ENCODE measurements at places on chromosomes 16 and 17.

- DNase-seq = no peak
Observed at GRCh38 chr17:51736356-51736755, 422.2 kb downstream of the CA10 start.

GRCh38 chr16:86575095-86575685 lies 3.2 kb upstream of the FOXL1 start:
- no peak for DNase-seq

DNA sequence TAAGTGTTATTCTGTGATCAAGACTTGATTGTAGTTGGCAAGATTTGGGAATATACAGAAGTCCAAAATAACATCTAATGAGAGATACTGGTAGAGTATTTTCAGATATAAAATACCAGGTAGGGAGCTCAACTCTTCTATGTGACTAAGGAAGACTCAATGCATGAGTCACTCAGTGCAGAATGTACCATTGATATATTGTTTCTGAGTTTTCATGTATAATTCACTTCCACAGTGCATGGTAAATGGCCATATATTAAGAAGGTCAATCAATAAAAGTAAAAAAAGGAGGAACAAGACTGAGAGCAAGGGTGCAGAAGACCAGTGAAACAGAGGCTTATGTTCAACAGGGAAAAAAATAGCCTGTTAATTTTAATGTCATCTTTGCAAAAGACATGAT lies 1387.9 kb downstream of the CDH8 start:
- no peak for DNase-seq

- no peak for DNase-seq
Observed at GRCh38 chr17:47649972-47650524, 329 bp downstream of the KPNB1 start.

GRCh38 chr17:61280338-61280737 lies 119.3 kb upstream of the TBX2 start:
- no peak for DNase-seq

GRCh38 chr16:85350973-85351372 lies 238.7 kb upstream of the CIBAR2 start:
- DNase-seq = no peak

GRCh38 chr16:78365366-78365765 lies 265.9 kb downstream of the WWOX start:
- DNase-seq = no peak

GRCh38 chr17:50719924-50720794 lies 756 bp downstream of the LUC7L3 start:
- no peak for DNase-seq

DNA sequence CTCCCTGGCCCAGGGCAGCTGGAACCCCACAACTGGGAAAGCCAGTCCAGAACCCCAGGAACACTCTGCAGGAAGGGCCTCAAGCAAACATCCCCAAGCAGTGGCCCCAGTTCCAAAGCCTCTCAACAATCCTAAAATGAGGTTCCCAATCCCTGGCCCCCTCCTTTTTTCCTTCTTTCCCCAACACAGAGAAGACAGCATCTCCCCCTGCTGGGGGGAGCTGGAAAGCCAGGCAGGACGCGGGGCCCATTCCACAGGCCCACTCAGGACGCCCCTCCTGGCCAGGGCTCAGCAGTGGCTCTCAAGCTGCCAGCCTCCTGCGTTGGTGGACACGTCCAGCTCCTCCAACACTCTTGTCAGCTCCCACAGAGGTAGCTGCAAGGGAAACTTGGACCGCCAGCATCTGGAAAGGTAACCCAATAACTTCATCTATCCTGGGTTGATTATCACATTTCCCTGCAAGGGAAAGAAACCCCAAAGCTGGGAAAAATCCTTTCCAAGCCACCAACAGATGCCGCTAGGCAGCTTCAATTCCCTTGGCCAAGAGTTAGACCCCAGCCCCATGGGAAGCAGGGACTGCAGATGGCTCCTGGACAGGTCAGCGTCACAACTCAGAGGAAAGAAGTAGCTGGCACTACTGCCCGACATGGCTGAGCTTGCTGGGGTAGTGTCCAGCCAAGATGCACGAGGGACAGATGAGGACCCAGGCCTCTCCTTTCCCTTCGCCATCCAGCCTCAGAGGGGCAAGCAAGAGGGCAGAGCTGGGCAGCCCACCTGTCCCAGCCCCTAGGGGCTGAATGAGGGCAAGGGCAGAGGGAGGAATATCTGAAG lies 7.6 kb downstream of the HDAC5 start:
- DNase-seq = no peak

DNA sequence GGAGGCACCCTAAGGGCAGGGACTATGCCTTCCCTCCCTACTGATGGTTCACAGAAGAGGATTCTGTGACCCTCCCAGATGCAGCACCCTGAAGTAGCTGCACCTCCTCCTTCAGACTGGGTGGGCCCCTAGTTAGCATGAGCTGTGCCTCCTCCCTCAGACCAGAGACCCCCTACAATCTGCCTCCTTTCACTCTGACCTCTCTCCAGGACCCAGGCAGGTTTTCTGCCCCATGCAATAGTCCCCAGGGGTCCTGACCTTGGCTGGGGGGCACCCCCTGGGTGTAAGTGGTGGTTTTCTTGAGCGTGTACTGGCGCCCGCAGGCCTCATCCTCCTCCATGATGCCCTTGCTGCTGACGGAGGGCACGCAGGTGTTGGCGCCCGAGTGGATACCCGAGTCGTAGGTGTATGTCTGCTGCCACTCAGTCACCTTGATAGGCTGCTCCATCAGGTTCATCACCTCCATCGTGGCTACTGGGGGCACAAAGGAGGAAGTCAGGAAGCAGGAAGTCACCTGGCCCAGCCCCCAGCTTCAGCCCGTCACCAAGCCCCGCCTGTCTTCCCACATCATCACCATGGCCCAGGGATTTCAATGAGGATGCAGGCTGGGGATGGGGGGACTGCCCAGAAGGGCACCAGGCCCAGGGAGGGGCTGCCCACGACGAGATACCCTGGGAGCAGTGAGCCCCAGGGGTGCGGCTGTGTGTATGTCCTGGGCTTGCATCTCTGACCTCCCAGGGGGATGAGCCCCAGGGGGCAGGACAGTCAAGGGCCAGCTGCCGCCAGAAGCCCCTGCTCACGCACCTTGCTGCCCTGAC lies 14.9 kb downstream of the JUP start:
- DNase-seq = no peak

GRCh38 chr17:28570716-28571360 lies 486 bp downstream of the PIGS start:
- peak; percentile 80 for DNase-seq

GRCh38 chr16:66991545-66992077 lies 3.2 kb downstream of the CES4A start:
- no peak for DNase-seq

DNA sequence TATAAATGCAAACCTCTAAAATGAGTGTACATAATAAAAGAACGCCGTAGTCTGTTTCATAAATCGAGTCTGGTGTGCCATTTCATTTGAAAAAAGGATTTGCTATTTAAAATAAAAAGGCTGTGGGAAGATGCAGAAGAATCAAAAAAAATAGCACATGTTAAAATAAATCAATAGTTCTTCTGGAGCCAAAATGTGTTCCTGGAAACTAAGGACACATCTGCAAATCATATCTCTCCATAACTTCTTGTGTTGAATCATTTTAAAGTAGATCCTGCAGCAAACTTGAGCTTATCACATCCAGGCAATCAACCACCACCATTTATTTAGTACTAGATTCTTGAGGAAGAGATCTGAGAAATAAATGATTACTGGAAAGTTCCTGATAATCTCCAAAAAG lies 29.0 kb downstream of the XPO6 start:
- DNase-seq = no peak

GRCh38 chr16:87153326-87153725 lies 163.9 kb downstream of the C16orf95 start:
- no peak for DNase-seq

GRCh38 chr17:3765981-3766380 lies 35.0 kb downstream of the ITGAE start:
- DNase-seq = no peak

GRCh38 chr17:78561166-78561565 lies 16.0 kb downstream of the DNAH17 start:
- DNase-seq = no peak

DNA sequence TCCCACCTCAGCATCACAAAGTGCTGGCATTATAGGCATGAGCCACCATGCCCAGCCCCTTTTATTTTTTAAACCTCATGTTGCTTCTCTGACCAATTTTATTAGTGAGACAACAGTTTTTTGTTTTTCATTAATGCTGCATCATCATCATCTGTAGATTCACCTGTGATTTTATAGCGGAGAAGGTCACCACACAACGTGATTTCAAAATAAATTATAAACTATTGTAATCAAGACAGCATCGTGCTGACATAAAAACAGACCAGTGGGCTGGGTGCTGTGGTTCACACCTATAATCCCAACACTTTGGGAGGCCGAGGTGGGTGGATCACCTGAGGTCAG lies 28.7 kb upstream of the METTL9 start:
- no peak for DNase-seq

GRCh38 chr17:75877752-75878173 lies 618 bp downstream of the TRIM47 start:
- DNase-seq = peak; percentile 85

- no peak for DNase-seq
Observed at GRCh38 chr17:76197911-76198310, 42.4 kb downstream of the RNF157 start.

GRCh38 chr17:76446449-76447231 lies 6.3 kb downstream of the UBE2O start:
- DNase-seq = peak; percentile 56

GRCh38 chr16:66161942-66162341 lies 204.5 kb upstream of the CDH5 start:
- no peak for DNase-seq

GRCh38 chr16:31664683-31665482 lies 137.2 kb downstream of the AHSP start:
- DNase-seq = no peak

GRCh38 chr17:49926886-49927285 lies 42.1 kb upstream of the DLX4 start:
- no peak for DNase-seq

- no peak for DNase-seq
Observed at GRCh38 chr17:78290721-78291120, 59.3 kb downstream of the TMEM235 start.

DNA sequence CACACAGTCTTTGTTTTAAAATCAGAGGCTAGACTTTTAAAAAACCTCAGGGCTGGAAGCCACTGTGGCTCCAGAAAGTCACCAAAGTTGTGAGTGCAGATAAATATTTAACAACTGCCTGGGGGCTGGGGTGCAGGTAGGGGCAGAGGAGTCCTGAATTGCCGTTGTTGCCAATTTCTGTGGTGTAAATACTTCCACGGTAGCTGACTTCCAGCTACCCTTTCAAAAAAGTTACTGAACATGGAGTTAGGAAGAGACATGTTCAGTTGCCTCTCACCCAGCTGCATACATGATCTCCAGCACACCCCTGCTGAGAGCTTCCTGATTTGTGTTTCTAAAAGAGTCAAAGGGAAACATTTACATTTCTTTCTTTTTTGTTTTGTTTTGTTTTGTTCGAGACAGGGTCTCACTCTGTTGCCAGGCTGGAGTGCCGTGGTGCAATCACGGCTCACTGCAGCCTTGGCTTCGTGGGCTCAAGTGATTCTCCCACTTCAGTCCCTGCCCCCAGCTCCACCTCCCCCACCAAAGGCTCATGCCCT lies 58.7 kb downstream of the PLXDC1 start:
- DNase-seq = no peak

DNA sequence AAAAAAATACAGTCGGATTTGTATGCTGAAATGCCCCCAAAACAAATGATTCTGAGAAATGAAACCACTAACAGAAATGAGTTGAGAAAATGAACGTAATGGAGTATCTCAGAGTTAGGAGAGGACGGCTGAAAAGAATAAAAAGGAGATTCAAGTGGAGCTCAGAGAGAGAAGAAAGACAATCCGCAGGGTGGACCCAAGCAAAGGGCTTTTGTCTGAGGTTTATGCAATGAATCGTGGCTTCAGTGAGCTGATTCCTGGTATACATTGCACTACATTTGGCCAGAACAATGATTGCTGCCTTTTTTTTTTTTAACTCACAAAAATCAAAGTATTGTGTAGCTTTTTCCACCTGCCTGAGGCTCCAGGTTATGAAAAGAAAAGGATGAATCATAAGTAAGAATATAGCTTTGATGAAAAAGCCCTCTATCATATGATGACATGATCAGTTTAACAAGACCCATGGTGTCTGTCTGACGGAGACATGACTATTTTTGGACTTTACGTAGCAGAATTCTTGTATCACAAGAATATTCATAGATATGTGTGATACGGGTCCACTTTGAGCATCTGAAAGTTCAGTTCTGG lies 4.4 kb upstream of the MED9 start:
- no peak for DNase-seq

DNA sequence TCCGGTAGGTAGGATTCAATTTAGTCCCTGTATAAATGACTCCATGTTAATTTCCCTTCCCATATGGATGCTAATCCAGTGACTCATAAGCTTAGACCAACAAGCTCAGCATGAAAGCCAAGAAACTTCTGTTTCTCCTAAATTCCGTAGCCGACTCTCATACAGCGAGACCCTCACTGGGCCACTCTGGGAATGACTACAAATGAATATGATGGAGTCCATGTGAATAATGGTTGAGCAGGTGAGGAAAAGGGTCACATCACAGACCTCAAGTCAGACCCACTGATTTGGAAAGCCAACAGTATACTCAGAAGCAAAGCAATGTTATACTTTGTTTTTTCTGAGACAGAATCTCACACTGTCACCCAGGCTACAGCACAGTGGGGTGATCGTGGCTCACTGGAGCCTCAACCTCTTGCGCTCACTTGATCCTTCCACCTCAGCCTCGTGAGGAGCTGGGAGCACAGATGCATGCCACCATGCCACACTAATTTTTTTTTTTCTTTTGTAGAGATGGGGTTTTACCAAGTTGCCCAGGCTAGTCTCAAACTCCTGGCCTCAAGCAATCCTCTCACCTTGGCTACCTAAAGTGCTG lies 14.6 kb downstream of the RSL1D1 start:
- DNase-seq = no peak

DNA sequence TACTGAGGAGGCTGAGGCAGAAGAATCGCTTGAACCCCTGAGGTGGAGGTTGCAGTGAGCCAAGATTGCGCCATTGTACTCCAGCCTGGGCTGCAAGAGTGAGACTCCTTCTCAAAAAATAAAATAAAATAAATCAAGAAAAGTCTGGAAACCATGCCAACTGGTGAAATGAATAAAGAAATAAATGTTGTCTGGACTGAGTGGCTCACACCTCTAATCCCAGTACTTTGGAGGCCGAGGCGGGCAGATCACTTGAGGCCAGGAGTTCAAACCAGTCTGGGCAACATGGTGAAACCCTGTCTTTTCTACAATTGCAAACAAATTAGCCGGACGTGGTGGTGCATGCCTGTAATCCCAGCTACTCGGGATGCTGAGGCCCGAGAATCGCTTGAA lies 744 bp upstream of the LRRC37A3 start:
- no peak for DNase-seq

Data from H9 (cell line).